Stimulated activated CD4-positive, alpha-beta T cell treated with anti-CD3 and anti-CD28 coated beads, Interleukin-1b, Interleukin-23, amount 100 ng/mL, for 24 hours (primary cell): ENCODE measurements at places on chromosomes 5 and 9.

DNA sequence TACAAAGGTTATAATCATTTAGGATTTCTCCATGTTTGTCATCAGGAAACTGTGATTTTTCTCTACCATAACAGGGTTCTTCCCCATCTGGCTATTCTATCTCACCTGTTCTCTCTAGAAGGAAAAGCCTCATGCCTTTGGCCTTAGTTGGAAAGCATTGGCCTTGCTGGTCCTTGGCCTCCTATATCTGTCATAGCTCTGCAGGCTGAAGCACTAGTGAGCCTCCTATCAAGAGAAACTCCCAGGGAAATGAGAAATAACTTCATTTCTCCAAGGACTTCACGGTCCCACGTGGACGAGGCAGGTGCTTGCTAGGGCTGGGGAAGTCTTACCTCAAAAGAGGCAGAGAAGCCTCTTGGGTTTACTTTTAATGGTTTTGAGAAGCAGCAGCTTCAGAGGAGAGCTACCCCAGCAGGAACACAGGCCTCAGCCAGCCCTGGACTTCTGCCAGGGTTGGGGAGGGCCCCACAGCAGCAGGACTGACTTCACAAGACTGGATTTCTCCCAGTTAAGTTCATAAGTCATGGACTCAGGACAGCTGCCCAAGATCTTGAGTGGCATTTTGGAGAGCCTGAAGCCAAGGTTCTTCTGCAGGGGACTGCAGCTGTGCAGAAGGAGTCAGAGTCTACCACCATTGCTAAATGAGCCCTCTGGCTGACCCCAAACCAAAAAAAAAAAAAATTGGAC lies 15.8 kb upstream of the PSAT1 start:
- DNase-seq, result no peak

DNA sequence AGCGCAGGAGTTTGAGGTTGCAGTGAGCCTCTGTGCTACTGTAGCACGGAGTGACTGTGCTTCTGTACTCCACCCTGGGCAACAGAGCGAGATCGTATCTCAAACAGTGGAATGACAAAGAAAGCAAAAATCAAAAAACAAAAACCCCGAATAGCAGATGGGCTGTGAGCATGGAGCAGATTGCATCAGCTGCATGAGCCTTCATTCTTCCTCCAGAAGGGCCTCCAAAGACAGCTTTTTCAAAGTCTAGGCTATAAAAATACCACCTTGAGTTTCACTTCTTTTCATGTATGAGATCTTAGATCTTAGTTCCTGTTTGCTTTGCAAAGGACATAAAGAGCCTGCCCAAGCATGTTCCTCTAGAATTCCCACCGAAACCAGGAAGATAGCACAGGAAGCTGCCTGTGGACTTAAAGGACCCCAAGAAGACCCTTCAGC lies 15.0 kb upstream of the HSPB3 start:
- DNase-seq, result no peak

DNA sequence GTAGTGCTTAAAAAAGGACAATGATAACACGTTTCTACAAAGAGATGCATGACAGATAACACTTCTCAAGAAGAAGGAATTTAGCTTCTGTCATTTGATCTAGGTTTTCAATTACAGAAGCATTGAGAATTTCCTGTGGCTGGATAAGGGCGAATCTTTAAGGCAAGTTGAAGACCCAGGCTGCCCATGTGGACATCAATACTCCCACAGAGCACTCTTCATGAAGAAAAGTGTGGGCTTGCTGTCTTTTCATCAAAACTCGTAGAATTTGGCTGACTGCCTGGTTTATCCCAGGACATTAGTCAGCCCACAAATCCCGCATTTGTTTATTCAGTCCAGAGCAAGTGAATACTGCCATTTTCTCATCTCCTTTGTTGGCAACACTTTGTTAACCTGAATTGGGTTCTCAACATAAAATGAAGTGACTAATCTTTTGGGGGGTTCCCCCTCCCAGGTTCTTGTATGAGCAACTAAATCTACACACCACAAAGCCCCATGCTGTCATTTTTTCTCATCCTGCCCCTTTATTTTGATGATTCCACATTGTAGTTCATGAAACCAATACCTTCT lies 43.4 kb upstream of the CDKN2B start:
- DNase-seq, result peak; percentile 2

DNA sequence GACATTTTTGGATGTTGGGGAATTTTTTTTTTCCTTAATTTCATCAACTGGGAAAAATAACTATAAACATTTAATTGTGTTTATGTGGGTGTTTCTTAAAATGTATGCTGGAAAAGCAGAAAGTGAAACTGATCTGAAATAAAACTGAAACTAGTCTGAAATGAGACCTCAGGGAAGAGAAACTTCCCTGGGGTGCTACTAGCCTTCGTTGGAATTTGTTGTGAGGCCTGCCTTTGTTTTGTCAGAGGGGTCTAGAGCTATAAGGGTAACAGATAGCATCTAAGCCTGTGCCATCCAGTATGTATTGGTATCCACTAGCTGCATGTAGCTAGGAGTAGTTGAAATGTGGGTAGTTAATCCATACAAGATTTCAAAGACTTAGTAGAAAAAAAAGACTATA lies 10.4 kb downstream of the ZNF618 start:
- DNase-seq, result no peak

- DNase-seq, result no peak
These were observed 904 bp downstream of the GDNF start for GRCh38 chr5:37838933-37839341.

GRCh38 chr5:147098233-147098790 lies 136.5 kb upstream of the STK32A start:
- no peak for DNase-seq

DNA sequence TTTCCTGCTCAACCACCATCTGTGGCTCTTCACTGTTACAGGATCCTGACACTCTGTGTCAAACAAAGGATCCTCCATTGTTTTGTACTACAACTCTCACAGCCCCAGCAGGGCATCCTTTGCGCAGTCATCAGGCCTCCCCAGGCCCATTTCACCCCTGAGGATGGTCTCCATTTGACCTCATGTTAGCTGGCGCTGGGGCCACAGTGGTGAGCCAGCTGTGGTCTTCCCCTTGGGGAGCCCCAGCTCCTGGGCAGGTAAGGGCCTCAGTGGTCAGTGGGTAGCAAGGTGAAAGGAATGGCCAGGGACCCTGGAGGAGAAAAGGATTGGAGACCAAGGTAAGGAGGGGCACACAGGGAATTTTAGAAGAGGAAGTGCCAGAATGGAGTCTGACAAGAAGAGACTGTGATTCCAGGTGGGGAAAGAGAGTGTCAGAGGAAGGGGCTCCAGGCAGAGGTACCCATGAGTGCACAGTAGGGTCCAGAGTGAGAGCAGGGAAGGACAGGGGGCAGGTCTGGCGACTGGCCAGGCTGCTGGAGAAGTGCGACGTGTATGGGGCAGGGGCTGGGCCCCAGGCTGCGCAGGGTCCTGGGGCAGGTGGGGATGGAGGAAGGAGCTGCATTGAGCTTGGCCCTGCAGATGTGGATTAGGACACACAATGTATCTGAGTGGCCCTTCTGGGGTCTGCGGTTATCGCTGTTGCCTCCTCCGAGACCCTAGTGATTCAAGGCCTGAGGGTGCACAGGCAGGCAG lies 109.9 kb downstream of the PHF2 start:
- no peak for DNase-seq

DNA sequence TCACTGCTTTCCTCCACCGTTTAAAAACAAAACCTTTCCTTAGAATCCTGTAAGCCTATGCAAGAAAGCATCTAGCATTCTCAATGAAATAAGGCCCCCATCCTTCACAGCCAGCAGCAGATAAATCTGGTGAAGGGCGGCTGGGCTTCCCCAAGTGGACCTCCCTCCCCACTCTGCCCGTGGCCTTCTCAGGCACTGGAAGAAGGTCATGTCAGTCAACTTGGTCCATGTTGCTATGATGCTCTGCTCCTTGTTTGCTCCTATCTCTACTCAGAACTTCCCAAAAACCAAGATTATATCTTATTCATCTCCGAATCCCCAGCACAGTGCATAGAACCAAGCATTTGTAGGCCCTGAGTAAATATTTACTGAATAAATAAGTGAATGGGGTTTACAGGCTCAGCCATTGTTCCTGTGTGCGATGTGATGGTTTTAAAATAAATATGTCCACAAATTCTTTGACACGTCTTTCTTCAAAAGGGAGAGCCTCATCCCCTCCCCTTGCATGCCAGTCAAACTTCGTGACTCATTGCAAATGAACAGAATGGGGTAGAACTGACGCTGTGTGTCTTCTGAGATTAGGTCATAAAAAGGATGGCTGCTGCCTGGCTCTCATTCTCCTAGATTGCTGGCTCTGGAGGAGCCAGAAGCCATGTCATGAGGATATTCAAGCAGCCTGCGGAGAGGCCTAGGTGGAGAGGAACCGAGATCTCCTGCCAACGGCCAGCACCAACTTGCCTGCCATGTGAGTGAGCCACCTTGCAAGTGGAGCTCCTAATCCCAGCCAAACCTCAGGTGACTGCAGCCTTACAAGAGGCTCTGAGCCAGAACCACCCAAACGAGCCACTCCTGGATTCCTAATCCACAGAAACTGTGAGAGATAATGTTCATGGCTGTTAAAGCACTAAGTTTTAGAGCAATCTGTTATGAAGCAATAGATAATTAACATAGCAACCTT lies 70.5 kb downstream of the MED27 start:
- DNase-seq, result no peak

GRCh38 chr5:123129811-123130210 lies 40.8 kb downstream of the PRDM6 start:
- DNase-seq, result no peak

GRCh38 chr5:115686051-115686737 lies 60.4 kb upstream of the TMED7 start:
- DNase-seq, result no peak

GRCh38 chr9:124014211-124014955 lies 2.8 kb downstream of the LHX2 start:
- no peak for DNase-seq

- DNase-seq, result no peak
These were observed 49.9 kb downstream of the ISL1 start for GRCh38 chr5:51433052-51433710.

- peak; percentile 30 for DNase-seq
These were observed 31.4 kb upstream of the BRD3 start for GRCh38 chr9:134099123-134099761.

DNA sequence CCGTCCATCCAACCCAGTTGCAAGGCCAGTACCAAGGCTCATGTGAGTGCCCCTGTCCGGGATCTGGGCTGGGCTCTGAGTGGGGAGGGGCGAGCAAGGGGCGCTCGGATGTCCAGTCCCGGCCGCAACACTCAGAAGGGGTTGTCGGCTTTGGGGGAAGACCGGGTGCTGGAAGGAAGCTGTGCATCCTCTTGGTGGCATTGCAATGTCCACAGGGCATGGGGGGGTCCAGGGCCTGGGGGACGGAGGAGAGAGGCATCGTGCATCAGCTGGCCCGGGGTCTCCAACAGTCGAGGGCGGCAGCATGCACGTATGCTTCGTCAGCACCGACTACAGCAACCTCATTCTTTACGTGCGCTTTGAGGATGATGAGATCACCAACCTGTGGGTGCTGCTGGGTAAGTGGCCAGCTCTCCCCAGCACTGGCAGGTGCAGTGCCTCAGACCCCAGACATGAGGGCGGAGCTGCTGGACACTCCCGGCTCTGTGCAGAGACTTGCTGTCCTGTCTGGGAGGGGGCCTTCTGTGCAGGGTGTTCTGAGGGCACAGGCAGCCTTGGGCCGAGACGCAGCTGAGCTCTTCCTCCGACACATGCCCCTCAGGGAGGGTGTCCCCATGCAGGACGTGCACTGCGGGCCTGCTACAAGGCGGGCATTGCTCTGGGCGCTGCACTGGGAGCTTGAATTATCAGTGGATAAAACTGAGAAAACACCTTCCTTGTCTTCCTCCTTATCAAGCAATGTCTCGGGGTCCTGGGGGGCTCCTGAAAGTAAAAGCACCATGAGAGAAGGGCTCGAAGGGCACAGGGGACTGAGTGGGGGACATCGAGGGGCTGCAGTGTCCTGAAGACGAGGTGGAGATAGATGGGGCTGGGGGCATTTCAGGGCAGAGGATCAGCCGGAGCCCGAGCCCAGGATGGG lies 22.5 kb downstream of the GLT6D1 start:
- DNase-seq, result no peak

- DNase-seq, result no peak
These were observed 63.7 kb upstream of the CCDC112 start for GRCh38 chr5:115360046-115360685.

GRCh38 chr9:115944166-115944948 lies 209.2 kb upstream of the PAPPA start:
- no peak for DNase-seq

- DNase-seq, result no peak
These were observed 22.1 kb upstream of the PLPP6 start for GRCh38 chr9:4640027-4640426.

DNA sequence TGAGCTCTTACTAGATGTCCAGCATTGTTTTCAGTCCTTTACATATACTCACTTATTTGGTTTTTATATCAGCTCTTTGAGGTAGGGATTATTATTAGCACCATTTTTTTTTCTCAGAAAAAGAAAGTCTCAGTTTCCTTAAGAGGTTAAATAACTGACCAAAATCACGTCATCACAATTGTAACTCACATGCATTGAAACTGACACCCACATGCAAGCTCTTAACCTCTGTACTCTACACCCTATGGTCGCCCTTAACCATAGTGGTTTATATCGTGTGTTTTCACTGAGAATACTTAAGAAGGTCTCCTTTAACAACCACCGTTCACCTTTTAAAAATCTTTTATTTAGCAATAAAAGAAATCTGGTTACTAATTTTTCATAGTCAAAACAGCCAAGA lies 61.0 kb downstream of the PRDM6 start:
- no peak for DNase-seq

DNA sequence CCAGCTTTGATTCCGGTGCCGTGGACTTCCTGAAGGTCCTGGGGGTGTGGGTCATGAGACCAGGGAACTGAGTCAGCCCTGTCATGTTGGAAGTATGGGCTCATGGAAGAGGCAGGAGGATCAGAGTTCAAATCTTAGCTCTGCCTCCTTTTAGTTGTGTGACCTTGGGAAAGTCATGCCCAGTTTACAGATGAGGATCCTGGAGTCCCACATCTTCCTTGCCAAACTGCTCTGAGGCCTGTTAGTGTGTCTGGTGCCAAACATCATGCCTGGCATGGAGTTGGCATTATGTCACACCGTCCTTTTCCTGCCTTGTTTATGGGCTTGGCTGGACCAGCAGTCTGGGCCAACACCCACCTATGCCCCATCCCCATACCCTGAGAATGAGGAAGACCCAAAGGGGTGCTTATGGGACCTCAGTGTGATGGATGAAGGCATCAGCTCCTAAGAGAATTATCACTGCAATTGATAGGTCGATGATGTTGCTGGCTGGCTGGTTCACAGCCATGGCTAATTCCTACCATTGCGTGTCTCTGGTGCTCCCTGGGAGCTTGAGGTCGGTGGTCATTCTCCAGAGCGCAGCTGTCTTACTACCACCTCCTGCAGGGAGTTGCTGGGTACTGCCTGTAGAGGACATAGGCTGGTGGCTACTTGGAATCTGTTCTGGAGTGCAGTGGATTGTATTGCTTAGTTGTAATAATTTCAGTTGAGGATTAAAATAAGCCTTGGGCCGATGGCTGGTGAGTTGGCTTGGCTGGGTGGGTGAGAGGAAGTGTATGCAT lies 140.5 kb upstream of the PITX1 start:
- no peak for DNase-seq

GRCh38 chr5:142722146-142722545 lies 36.3 kb upstream of the FGF1 start:
- no peak for DNase-seq

GRCh38 chr5:41057231-41057630 lies 13.9 kb downstream of the MROH2B start:
- no peak for DNase-seq

GRCh38 chr9:75051285-75051684 lies 23.2 kb upstream of the CARNMT1 start:
- no peak for DNase-seq
